ENCODE measurements at places on chromosomes 5 and 9. TPM values are rescaled to one million over a fixed set of nuclear protein-coding genes. Genes with fewer than 3 reads are reported as not detected.

The CRHBP gene
- not detected for total RNA-seq

The PCDHB2 gene
- total RNA-seq, result 90.1 TPM

The OMD gene
- 148 TPM for total RNA-seq

The SOHLH1 gene
- total RNA-seq, result not detected

The CCDC107 gene
- total RNA-seq, result 31.1 TPM

The POU5F2 gene
- 0.62 TPM for total RNA-seq

The SLC45A2 gene
- total RNA-seq, result not detected

The FOXD1 gene
- 28.6 TPM for total RNA-seq

The TTC23L gene
- 1.0 TPM for total RNA-seq

The FOCAD gene
- total RNA-seq, result 26.2 TPM

The FOXD4L3 gene
- total RNA-seq, result not detected

The PCDHB10 gene
- 4.3 TPM for total RNA-seq

The ACTBL2 gene
- 0.10 TPM for total RNA-seq

The INSL4 gene
- total RNA-seq, result not detected

The PGM5 gene
- total RNA-seq, result not detected

The NR6A1 gene
- 0.39 TPM for total RNA-seq

The OLFM1 gene
- total RNA-seq, result 1.2 TPM

The MOB3B gene
- 3.7 TPM for total RNA-seq

The TAF11L10 gene
- total RNA-seq, result not detected

The GFI1B gene
- not detected for total RNA-seq
